ENCODE measurements at places on chromosomes 6 and 20. TPM values are rescaled to one million over a fixed set of nuclear protein-coding genes. Genes with fewer than 3 reads are reported as not detected.

GRCh38 chr6:149134511-149134933 lies 183.0 kb upstream of the TAB2 start:
- DNase-seq, result no peak
- no peak overlapping the region for H3K4me3 ChIP-seq
- H3K4me1 ChIP-seq, result no peaks in the 10 kb centered on the region
- H3K27ac ChIP-seq, result no peak overlapping the region

- peaks cover 13% of the 10 kb centered on the region for H3K27me3 ChIP-seq
- H3K4me1 ChIP-seq, result no peaks in the 10 kb centered on the region
- no peak overlapping the region for H3K4me3 ChIP-seq
- no peak overlapping the region for H3K27ac ChIP-seq
- no peaks in the 10 kb centered on the region for H3K36me3 ChIP-seq
- no peak for DNase-seq
Measured at GRCh38 chr6:166708460-166708859, 81.4 kb upstream of the RPS6KA2 start.

- no peaks in the 10 kb centered on the region for H3K4me1 ChIP-seq
- H3K36me3 ChIP-seq, result no peaks in the 10 kb centered on the region
- no peak overlapping the region for H3K27ac ChIP-seq
- H3K4me3 ChIP-seq, result no peak overlapping the region
- no peak for DNase-seq
Measured at GRCh38 chr6:116041934-116042333, 18.8 kb downstream of the FRK start.

GRCh38 chr6:44456070-44456965 lies 68.8 kb downstream of the CDC5L start:
- no peaks in the 10 kb centered on the region for H3K36me3 ChIP-seq
- no peaks in the 10 kb centered on the region for H3K27me3 ChIP-seq
- H3K4me1 ChIP-seq, result no peaks in the 10 kb centered on the region
- H3K4me3 ChIP-seq, result no peak overlapping the region
- DNase-seq, result no peak
- no peak overlapping the region for H3K27ac ChIP-seq

GRCh38 chr20:9412309-9412708 lies 102.1 kb upstream of the LAMP5 start:
- H3K4me3 ChIP-seq, result no peak overlapping the region
- no peaks in the 10 kb centered on the region for H3K27me3 ChIP-seq
- H3K27ac ChIP-seq, result no peak overlapping the region
- H3K36me3 ChIP-seq, result no peaks in the 10 kb centered on the region

GRCh38 chr6:158996856-158997255 lies 3.1 kb downstream of the RSPH3 start:
- peaks cover 10% of the 10 kb centered on the region for H3K4me1 ChIP-seq
- H3K4me3 ChIP-seq, result no peak overlapping the region
- H3K27me3 ChIP-seq, result no peaks in the 10 kb centered on the region
- no peak overlapping the region for H3K27ac ChIP-seq
- no peak for DNase-seq

- H3K4me1 ChIP-seq, result no peaks in the 10 kb centered on the region
- no peak for DNase-seq
- no peaks in the 10 kb centered on the region for H3K36me3 ChIP-seq
- no peak overlapping the region for H3K4me3 ChIP-seq
Measured at GRCh38 chr6:96851858-96852257, 14.6 kb upstream of the GPR63 start.

DNA sequence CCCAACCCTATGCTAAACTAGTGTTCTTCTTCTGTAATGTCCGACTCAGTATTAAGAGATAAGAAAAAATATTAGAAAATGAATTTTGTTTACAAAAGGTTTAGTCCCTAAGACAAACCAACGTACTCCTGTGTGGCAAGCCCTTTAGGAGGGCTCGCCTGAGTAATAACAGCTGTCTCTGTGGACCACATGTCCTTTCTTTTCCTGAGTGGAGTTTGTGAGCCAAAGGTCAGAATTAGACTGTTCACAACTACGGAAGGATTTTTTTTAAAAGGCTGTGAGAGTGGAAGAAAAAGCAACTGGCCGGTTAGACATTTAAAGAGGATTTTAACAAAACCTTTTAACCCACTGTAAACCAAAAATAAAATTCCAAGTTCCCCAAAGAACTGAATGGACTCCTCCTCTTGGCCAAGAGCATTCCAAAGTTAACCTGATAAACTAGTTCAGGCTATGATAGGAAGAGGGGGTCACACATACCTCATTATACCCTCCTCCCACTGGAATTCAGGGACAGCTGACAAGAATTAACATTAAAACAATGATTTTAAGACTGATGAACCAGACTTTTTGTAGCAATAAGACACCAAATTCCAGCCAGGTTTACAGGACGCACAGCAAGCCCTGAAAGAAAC lies 43.5 kb downstream of the FAM184A start:
- H3K36me3 ChIP-seq, result no peaks in the 10 kb centered on the region
- DNase-seq, result no peak
- H3K27me3 ChIP-seq, result no peaks in the 10 kb centered on the region
- no peak overlapping the region for H3K27ac ChIP-seq
- H3K4me3 ChIP-seq, result no peak overlapping the region

The TINAG gene
- total RNA-seq, result not detected

The RSPH4A gene
- 0.44 TPM for total RNA-seq

The ADGRF1 gene
- total RNA-seq, result 0.95 TPM

The TCF15 gene
- not detected for total RNA-seq
